B cell (primary cell): ENCODE measurements at places on chromosomes 6 and 20. TPM values are rescaled to one million over a fixed set of nuclear protein-coding genes. Genes with fewer than 3 reads are reported as not detected.

MUCL3 gene
- polyA plus RNA-seq: not detected in 2 replicates

VGLL2 gene
- not detected in 2 replicates for polyA plus RNA-seq

WFDC5 gene
- polyA plus RNA-seq: not detected in 2 replicates

HRH3 gene
- not detected in 2 replicates for polyA plus RNA-seq

PEDS1 gene
- 33.2 and 38.7 TPM in 2 replicates for polyA plus RNA-seq

BPIFA1 gene
- not detected in 2 replicates for polyA plus RNA-seq

PSORS1C1 gene
- polyA plus RNA-seq: not detected in 2 replicates

PDE7B gene
- polyA plus RNA-seq: 2.6 TPM in 2 replicates
